T-helper 9 cell (primary cell): ENCODE measurements at places on chromosomes 1 and 21.
A peak's percentile ranks its signal among the peaks of the same experiment; 100 is the strongest.

DNA sequence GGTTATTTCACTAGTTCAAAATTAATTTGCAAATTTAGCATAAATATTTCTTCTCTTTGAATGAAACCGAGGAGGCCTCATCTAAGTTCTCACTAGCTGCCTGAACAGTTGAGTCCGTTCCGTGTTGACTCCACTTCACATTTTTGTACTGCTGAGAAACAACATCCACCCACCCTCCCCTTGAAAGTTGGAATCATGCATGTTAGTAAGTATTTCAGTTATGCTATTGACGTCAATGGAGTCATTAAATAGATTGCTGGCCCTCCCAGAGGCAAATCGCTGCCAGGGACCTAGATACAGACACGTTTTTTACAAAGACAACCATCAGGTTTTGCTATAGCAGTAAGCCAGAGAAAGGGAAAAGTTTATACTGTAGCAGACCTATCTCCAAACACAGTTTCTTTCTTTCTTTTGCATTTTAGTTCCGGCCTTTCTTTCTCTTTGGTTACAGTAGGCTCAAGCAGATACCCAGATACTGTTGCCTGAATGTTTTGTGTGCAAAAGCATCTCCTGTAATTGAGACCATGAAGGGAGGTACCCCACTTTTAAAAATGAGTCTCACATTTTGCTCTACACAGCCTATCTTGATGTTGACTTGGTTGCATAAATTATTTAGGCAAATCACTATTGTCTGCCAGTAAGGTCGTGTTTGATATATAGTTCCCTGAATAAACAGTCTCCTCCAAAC, 262.6 kb upstream of the SGIP1 start:
- DNase-seq = no peak

GRCh38 chr1:4084896-4085295, 184.8 kb upstream of the C1orf174 start:
- DNase-seq = no peak

DNA sequence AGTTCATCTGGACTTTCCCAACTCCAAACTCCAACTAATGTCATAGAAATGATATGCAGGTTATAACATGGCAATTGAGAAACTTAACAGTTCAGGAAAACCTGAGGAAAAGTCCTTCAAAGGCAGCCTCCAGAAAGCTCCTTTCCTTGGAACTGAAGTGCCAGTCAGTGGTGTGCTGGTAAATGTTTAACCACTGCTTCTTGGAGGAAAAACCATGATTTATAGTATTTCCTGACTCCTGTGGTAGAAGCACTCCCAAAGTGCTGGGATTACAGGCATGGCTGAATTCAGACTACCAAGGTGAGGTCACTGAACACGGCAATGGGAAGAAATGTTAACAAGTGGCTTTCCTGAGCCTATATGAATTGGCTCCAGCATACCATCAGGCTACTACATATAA, 26.7 kb upstream of the ZNHIT6 start:
- no peak for DNase-seq

DNA sequence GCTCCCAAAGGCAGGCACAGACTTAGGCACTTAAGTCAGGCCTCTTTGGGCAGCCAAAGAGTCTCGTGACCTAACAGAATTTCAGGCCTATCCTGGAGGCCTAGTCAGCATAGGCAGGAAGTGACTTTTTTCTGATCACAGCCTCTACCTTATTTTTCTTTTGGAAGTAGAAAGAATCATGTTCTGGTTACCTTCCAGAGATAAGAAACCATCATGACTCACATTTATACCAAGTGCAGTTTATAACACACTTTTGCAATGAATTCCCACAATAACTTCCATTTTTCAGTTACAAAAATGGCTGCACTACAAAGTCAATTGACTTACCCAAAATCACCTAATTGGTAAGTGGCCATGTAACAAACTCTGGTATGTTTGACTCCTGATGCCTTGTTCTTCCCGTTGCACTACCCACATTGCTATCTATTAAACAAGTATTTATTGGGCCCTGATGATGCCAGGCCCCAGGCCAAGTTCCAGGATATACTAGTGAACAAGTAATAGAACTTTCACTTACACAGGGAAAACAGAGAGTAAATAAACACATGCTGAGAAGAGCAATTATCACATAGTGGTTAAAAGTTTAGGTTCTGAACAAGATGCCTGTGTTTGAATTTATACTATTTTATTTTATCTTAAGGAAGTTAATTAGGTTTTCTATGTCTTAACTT, 74.3 kb downstream of the SH3GLB1 start:
- DNase-seq = no peak

DNA sequence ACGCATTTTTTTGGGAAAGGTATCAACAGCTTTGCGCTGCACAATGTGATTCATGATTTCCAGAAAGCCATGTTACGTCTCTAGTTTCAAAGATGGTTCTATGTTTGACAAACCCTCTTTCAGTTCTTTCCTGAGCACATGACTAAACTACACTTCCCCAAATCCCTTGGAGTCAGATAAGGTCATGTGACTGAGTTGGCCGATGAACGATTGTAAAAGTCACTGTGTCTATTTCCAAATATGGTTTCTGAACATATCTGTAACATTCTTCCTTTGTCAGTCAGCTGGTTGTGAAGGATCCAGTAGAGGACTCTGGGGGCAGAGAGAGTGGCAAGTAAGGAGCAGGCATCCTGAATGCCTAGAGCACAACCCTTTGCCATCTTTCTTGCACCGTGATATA, 35.4 kb downstream of the TMPRSS15 start:
- no peak for DNase-seq

DNA sequence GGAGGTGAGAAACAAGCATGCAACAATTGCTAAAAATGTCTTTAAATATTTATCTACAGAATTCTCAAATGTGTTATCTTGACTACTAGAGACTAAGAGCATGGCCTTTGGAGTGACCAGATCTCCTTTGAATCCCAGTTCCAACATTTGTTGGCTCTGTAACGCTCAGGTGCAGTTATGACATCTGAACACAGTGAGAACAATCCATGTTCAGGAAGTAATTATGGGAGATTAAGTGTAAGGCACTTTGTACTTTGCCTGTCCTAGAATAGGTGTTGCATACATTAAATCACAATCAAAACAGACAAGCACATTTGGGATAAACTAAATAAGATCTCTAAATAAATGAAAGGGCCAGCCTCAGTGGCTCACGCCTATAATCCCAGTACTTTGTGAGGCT, 454.5 kb downstream of the SMYD3 start:
- no peak for DNase-seq

DNA sequence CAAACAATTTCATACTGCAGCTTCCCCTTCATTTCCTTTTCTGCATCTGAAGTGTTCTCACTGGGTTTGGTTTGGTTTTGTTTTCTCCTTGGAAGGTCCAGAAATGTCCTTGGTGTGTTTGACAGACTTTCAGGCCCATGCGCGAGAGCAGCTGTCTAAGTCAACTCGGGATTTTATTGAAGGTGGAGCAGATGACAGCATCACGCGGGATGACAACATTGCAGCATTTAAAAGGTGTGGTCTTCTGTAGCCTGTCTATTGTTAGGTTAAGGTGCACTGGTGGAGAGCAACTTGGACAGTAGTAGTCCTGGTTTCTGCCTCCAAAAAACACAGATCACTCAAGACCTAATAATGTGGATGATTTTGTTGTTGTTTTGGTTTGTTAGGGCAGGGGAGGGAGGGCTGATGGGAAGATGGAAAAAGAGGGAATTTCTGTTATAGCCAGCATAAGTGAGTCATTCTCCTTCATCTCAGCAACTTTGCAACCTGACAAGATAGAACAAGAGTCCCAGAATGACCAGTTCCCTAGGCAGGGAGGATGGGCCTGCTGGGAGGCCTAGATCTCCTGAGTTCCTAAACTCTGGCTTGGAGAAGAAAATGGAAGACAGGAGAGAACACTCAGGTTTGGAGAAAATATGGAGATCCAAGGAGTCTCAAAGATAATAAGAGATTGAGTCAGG, 12.5 kb downstream of the HAO2 start:
- DNase-seq = no peak

- DNase-seq = no peak
Measured at GRCh38 chr1:225451340-225451739, 23.5 kb upstream of the LBR start.

GRCh38 chr1:219442611-219443061, 170.3 kb downstream of the ZC3H11B start:
- no peak for DNase-seq

GRCh38 chr1:61743716-61744580, 1.7 kb downstream of the PATJ start:
- DNase-seq = no peak

DNA sequence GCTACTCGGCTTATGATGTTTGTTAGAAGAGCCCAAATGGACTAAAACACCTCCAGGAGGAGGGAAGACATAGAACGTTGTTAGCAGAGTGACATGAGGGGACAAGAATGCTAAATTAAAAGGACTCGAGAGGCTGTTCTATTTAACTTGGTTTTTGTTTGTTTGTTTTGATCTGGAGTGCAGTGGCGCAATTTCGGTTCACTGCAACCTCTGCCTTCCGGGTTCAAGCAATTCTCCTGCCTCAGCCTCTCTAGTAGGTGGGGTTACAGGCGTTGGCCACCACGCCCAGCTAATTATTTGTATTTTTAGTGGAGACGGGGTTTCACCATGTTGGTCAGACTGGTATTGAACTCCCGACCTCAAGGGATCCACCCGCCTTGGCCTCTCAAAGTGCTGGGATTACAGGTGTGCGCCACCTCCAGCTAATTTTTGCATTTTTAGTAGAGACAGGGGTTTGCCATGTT, 5.1 kb upstream of the HNRNPU start:
- no peak for DNase-seq

DNA sequence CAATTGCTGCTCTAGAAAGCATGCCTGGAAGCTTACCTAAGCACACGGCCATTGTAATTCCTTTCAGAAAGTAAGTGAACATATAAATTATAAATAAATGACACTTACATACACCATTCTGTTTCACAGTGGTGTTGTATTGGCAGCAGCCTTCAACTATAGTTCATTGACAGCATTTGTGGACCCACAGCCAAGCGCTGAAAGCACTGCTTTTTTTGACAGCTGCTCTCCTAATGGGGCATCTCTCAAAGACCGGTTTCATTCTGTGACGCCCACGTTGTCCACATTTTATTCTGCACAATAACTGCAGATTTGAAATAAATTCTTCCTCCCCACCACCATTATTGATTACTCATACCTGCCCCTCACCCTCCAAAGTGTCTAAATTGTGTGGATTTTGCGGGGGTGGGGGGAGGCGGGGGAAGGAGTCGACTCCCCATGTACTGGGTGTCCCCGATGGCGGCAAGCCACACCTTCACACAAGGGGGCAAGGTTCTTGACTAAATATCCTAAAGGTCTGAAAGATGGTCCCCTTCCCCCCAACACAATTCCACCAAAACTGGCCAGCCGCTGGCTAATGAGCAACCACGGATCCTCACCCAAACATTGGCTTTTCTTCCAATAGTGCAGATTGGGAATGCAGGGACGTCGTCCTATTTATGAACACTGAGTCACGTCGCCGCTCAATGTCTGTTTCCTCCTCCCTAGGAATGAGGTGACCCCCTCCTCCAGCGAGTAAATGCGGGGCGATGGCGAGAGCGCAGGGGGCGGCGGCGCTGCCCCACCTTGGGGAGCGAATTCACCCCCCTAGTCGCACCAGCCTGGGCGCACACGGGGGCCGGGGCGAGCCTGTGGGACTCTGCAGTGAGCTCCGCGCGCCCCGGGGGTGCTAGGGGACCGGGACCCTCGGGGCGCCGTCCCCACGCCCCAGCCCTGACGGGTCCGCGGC, 960 bp downstream of the RCAN1 start:
- DNase-seq = peak; percentile 3

DNA sequence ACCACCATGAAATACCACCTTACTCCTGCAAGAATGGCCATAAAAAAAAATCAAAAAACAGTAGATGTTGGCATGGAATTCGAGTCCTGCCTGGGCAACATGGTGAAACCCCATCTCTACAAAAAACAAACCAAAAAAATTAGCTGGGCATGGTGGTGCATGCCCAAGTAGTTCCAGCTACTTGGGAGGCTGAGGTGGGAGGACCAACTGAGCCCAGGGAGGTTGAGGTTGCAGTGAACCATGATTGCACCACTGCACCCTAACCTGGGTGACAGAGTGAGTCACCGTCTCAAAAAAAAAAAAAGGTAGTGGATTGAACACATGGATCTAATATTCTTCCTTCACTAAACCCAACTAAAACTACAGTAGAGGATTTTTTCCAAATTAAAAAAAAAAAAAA, 125.9 kb downstream of the CCDC185 start:
- DNase-seq = no peak

DNA sequence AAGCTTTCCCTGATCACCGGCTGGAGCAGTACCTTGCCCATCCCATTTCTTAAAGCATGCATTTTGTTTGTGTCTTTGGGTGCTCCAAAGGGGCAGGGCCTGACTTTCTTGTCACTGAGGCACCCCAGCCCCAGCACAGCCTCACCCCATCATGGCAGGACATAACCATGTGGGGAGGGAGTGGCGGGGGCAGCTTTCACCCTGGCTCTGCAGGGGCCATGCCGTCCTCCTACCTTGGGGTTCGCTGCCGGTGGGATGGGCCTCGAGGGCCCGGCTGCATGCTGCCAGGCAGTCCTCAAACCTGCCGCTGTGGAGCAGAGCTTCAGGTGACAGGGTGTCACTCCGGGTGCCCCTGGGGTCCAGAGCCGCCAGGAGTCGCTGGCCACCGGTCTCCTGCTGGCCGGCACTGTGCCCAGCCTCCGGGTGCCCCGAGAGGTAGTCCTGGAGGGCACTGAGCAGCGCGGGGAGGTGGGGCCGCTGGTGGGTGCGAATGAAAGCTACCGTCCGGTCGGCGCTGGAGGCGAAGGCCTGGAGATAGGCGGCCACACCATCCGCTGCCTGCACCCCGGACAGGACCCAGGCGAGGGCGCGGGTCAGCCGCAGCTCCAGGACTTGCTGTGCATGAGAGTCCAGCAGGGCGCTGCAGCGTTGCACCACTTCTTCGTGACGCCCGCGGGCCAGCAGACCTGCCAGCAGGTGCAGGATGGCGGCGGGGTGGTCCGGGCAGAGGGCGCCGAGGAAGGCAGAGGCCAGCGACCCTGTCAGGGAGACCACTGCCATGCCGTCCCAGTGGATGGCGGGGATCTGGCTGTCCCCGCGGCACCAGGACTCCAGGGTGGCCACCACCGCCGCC, 1.5 kb downstream of the TTC34 start:
- no peak for DNase-seq

DNA sequence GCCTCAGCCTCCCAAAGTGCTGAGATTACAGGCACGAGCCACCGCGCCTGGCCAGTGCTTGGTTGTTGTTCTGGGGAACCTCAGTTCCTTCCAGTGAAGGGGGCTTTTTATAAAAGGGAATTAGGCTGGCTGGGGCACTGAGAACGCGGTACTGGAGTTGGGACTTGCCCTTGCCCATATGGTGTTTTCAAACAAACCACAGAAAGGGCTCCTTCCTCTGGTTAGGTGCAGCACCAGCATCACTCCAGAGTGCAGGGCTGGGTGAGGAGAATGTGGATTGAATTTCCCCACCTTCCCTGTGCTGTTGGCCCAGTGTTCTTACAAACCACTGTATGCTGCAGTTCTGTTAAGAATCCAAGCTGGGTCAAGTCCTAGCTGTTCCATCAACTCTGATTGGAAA, 5.3 kb downstream of the MAN1C1 start:
- no peak for DNase-seq

DNA sequence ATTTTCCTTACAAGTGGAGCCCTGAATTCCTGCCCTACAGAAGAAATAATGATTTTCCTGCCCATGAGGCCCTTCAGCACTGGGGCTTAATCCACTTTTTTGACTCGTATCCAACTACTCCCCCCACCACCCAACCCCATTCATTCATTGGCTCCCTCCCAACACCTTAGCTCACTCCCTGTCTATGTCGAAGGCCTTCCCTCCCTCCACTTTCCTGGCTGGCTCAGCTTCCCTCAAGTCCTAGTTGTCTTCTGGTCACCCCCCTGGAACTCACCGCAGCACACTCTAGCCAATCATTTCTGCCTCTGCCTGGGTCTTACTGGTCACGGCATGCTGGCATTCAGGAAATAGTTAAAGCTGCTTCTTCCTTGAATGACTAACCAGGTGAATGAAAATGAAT, 118.9 kb downstream of the PGBD5 start:
- DNase-seq = no peak
